ENCODE measurements at places on chromosomes 6 and 20. TPM values are rescaled to one million over a fixed set of nuclear protein-coding genes. Genes with fewer than 3 reads are reported as not detected.

ERVFRD-1 gene
- not detected for total RNA-seq

HAO1 gene
- total RNA-seq, result not detected

GRCh38 chr6:36241728-36242127 lies 28.1 kb upstream of the PNPLA1 start:
- peaks cover 30% of the 10 kb centered on the region for H3K27me3 ChIP-seq
- no peaks in the 10 kb centered on the region for H3K36me3 ChIP-seq
- no peak for DNase-seq
- peaks cover under 1% of the 10 kb centered on the region for H3K4me1 ChIP-seq
- no peak overlapping the region for H3K27ac ChIP-seq
- H3K4me3 ChIP-seq, result no peak overlapping the region

DNA sequence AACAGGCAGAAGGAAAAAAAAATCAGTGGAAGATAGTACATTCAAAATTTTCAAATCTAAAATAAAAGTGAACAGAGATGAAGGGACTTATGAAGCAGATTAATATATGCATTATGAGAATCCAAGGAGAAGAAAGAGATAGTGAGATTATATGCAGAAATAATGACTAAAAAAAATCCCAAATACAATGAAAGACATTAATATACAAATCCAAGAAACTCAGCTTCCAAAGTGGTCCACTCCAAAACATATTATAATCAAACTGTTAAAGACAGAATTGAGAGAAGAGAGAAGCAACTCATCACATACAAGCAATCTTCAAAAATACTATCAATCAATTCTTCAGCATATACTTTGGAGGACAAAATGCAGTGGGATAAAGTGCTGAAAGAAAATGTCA lies 73.5 kb upstream of the CARMIL1 start:
- no peaks in the 10 kb centered on the region for H3K27me3 ChIP-seq
- H3K27ac ChIP-seq, result no peak overlapping the region
- H3K4me1 ChIP-seq, result peaks cover 6% of the 10 kb centered on the region
- no peaks in the 10 kb centered on the region for H3K36me3 ChIP-seq

DNA sequence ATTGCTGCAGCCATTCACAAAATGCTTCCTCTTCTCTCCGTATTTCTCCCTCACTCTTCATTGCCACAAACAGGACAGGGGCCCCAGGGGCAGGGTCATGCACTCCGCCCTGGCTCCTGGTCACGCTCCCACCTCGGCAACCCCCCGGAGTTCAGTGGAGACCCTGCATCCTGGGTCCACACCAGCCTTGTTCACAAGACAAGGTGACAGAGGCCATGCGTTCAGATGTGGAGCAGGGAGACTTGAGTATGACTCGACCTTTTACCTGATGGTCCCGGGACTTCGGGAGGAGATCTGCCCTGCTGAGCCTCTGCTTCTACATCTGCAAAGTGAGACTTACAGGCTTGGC lies 49.4 kb downstream of the ANKRD60 start:
- no peaks in the 10 kb centered on the region for H3K36me3 ChIP-seq
- peaks cover 32% of the 10 kb centered on the region for H3K27me3 ChIP-seq
- H3K27ac ChIP-seq, result no peak overlapping the region
- no peaks in the 10 kb centered on the region for H3K4me1 ChIP-seq

- DNase-seq, result no peak
- no peaks in the 10 kb centered on the region for H3K36me3 ChIP-seq
- H3K4me3 ChIP-seq, result no peak overlapping the region
- H3K27ac ChIP-seq, result no peak overlapping the region
- peaks cover 22% of the 10 kb centered on the region for H3K4me1 ChIP-seq
These were observed 14.2 kb upstream of the FOXQ1 start for GRCh38 chr6:1297746-1298145.

- no peak for DNase-seq
- no peak overlapping the region for H3K27ac ChIP-seq
- no peaks in the 10 kb centered on the region for H3K4me1 ChIP-seq
- H3K4me3 ChIP-seq, result no peak overlapping the region
These were observed 18.4 kb upstream of the RBM38 start for GRCh38 chr20:57372581-57373350.

- no peak for DNase-seq
- no peak overlapping the region for H3K27ac ChIP-seq
- H3K4me1 ChIP-seq, result peaks cover 6% of the 10 kb centered on the region
- no peaks in the 10 kb centered on the region for H3K27me3 ChIP-seq
- H3K4me3 ChIP-seq, result no peak overlapping the region
These were observed 5.6 kb upstream of the MAN1A1 start for GRCh38 chr6:119355157-119355556.

GRCh38 chr6:14547284-14547998 lies 429.9 kb downstream of the CD83 start:
- no peak overlapping the region for H3K4me3 ChIP-seq
- no peaks in the 10 kb centered on the region for H3K4me1 ChIP-seq
- no peak overlapping the region for H3K27ac ChIP-seq
- peaks cover 2% of the 10 kb centered on the region for H3K36me3 ChIP-seq
- no peaks in the 10 kb centered on the region for H3K27me3 ChIP-seq
- no peak for DNase-seq

GRCh38 chr6:148166339-148166968 lies 176.2 kb upstream of the SASH1 start:
- no peaks in the 10 kb centered on the region for H3K36me3 ChIP-seq
- no peak overlapping the region for H3K4me3 ChIP-seq
- DNase-seq, result peak; percentile 71
- no peaks in the 10 kb centered on the region for H3K4me1 ChIP-seq
- no peaks in the 10 kb centered on the region for H3K27me3 ChIP-seq

DNA sequence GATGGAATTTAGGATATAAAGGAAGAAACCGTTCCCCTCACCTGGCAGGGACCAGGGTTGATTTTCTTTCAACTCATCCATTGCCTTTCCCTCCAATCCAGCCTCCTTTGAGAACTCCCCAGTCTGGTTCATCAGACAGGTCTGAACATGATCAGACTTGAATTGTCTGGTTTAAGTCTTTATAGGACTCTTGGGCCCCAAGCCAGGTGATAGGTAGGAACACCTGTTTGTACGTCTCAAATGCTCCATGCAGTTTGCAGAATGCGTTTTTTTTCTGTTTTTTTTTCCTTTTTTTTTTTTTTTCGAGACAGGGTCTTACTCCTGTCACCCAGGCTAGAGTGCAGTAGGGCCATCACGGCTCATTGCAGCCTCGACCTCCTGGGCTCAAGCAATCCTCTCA lies 4.1 kb upstream of the CEP250 start:
- peak; percentile 95 for DNase-seq
- no peak overlapping the region for H3K4me3 ChIP-seq
- peaks cover 11% of the 10 kb centered on the region for H3K4me1 ChIP-seq
- H3K27me3 ChIP-seq, result no peaks in the 10 kb centered on the region

All from MCF 10A (cell line).